CD4-positive, alpha-beta T cell treated with Interleukin-15 for 4 hours (primary cell): ENCODE measurements at places on chromosomes 2 and 18.

- no peak for DNase-seq
Observed at GRCh38 chr2:60676706-60677330, 79.2 kb upstream of the PAPOLG start.

DNA sequence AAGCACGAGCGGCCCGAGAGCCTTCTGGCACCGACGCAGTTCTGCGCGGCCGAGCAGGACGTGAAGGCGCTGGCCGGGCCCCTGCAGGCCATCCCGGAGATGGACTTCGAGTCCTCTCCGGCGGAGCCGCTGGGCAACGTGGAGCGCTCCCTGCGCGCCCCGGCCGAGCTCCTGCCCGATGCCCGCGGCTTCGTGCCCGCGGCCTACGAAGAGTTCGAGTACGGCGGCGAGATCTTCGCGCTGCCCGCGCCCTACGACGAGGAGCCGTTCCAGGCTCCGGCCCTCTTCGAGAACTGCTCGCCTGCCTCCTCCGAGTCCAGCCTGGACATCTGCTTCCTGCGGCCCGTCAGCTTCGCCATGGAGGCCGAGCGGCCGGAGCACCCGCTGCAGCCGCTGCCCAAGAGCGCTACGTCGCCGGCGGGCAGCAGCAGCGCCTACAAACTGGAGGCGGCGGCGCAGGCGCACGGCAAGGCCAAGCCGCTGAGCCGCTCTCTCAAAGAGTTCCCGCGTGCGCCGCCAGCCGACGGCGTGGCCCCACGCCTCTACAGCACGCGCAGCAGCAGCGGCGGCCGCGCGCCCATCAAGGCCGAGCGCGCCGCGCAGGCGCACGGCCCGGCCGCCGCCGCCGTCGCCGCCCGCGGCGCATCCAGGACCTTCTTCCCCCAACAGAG, 70.4 kb downstream of the ARHGEF33 start:
- peak; percentile 42 for DNase-seq

DNA sequence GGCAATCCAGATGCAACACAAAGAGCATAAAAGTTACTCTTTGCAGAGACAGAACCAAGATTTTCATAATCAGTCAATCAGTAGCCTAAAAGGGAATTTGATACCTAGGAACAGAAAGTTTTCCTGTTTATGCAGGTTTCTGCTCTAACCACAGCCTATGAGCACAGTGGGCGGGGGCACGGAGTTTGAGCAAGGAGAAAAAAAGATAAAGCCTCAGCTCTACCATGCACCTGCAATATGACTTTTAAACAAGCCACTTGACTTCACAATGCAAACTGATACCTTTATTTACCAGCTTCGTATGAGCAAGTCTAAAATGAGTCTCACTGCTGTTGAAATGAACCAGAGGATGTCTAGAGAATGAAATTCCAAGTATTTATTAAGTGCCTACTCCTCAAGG, 5.6 kb upstream of the LRATD1 start:
- no peak for DNase-seq

DNA sequence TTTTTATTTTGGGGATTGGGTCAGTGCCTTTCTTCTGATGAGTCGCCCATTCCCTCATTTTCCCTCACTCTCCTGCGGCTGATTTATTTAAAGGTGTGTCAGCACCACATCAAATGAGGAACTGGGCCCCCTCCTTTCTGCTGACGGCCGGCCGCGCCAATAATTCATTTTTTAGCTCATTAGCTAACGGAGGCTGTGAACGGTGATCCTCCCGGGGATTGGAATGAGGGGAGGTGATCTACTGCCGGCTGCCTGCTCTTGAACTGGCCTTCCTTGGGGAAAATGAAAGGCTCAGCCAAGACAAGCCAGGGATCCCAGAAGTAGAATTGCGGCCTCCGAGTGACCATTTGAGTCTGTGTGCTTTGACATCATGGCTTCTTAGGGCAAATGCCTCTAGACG, 54.2 kb downstream of the GBX2 start:
- DNase-seq: no peak

- DNase-seq: no peak
Observed at GRCh38 chr2:42853549-42854206, 61.3 kb upstream of the HAAO start.

- no peak for DNase-seq
Observed at GRCh38 chr2:3334392-3335345, 42.9 kb downstream of the EIPR1 start.

DNA sequence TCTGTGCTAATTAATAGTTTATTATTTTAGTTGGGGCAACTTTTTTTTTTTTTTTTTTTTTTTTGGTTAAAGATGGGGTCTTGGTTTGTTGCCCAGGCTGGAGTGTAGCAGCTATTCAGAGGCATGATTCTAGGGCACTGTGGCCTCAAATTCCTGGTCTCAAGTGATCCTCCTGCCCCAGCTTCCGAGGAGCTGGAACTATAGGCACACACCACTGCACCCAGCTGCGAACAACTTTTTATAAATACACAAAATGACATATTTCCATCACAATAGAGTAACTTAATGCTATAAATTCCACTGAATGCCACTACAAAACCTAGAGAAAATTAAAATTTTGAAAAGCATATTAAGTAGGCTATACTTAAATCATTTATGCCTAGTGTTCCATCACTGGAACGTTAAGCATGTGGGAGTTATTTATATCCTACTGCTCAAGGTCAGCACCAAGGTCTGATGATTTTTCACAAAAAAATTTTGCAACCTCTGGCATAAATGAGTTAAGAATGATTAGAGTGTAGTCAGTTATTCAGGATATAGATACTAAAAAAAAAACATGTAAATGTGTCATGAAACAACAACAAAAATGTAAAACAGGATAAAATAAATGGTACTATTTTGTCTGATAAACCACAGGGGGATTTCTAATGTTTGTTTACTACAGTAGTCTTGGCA, 46.8 kb downstream of the GFPT1 start:
- DNase-seq: no peak

GRCh38 chr2:136334967-136335366, 217.0 kb upstream of the CXCR4 start:
- DNase-seq: no peak

- DNase-seq: no peak
Observed at GRCh38 chr2:188628989-188629752, 337.5 kb downstream of the GULP1 start.

GRCh38 chr2:127085317-127085681, 21.7 kb downstream of the BIN1 start:
- no peak for DNase-seq

- DNase-seq: no peak
Observed at GRCh38 chr2:154452906-154453493, 245.5 kb upstream of the KCNJ3 start.

- DNase-seq: no peak
Observed at GRCh38 chr2:115807276-115807675, 1364.8 kb downstream of the DPP10 start.

DNA sequence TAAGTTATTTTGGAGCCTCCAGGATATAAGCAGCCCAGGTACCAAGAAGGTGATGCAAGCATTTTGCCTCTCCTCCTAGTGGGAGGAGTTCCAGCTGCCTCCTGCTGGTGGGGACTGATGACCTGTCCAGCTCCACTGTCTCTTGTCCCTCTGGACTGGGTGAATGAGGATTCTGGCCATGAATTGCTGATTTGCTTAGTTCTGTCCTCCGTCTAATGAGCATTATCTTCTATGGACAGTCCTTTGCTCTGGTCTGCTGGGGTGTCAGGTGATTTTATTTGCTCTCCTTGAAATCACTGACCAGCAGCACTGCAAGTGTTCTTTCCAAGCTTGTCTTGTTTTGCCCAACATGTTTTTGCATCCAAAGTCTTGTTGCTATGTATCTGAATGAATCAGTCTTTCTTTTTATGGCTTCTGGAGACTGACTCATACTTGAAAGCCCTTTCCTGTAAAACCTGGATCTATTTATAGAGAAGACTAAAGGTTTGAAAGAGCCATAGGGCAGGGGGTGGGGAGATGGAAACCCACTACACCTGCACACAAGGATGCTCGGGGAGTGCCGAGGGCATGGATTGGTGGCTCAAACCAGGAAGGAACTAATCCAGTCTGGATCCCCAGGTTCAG, 40.5 kb upstream of the EFHD1 start:
- DNase-seq: no peak

- no peak for DNase-seq
Observed at GRCh38 chr2:196441527-196441926, 198.0 kb upstream of the CCDC150 start.

DNA sequence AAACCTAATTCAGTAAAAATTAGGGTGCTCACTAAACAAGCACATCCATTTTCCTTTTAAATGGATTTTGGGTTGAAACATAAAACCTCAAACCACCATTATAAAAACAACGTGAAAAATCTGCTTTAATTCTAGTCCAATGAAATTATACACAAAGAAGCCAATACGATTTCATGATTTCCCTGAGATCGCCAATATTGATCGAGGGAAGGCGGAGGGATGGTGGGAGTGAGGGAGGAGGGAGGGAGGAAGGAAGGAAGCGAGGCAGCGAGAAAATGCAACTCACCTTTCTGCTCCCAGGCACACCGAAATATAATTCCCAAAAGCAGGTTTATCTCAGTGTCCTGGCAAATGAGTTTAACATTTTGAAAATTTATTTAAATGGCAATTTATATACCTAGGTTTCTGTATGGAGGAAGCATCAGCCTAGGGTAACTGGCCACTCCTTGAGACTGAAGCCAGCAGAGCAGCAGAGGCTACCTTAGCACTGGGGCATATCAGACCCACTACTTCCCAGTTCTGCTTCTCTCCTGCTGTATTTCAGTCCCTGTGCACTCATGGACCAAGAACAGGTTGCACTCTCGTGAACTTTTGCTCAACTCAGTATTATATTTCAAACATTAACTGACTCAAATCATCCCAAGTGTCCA, 2.3 kb upstream of the ONECUT2 start:
- DNase-seq: no peak

- no peak for DNase-seq
Observed at GRCh38 chr2:49532702-49533101, 378.4 kb upstream of the FSHR start.

- DNase-seq: peak; percentile 47
Observed at GRCh38 chr18:63319383-63320122, at the start of gene BCL2. TSS of gene BCL2 (minus strand) at chr18:63319769.

- DNase-seq: no peak
Observed at GRCh38 chr2:227454323-227454860, 17.6 kb upstream of the AGFG1 start.

GRCh38 chr2:43319541-43319940, 93.1 kb upstream of the ZFP36L2 start:
- no peak for DNase-seq

- DNase-seq: no peak
Observed at GRCh38 chr2:240954436-240955305, 43.7 kb upstream of the SNED1 start.

DNA sequence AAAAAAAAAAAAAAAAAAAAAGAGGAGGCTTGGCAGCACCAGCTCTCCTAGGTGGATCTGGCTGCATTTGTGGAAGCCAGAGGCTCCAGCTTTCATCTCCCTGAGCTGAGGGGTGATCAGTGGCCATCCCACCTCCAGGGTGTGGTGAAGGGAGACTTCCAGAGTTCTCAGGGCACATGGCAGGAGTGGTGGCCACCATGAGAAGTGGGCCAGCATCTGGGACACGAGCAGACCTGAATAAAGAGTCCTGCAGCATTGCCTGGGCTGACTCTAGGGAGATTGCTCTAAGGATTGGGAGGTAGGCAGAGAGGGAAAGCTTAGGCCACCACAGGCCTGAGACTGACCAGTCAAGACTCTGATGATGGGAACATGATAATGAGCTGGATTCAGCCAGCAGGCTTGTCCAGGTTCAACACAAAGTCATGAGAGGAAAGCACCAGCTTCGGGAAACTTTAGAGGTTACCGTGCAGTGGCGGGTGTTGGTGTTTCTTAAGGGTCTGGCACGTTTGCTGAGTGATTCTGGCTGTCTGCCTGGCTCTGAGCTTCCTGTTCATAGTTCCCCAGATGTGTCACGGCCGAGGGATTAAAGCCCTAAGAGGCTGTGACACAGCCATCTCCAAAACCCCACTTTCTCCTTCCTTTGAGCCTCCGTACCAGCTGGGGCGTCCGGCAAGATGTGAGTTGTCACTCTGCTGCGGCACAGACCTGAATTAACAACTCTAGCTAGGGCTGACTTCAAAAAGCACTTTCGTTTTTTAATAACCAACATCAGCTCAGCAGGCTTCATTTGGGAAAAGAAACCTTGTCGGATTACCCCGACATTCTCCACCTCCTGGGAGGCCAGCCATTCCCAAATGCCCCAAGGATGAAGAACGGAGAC, 38.3 kb upstream of the IL1R1 start:
- peak; percentile 45 for DNase-seq

GRCh38 chr18:75916624-75916982, 489.1 kb upstream of the SMIM21 start:
- no peak for DNase-seq

DNA sequence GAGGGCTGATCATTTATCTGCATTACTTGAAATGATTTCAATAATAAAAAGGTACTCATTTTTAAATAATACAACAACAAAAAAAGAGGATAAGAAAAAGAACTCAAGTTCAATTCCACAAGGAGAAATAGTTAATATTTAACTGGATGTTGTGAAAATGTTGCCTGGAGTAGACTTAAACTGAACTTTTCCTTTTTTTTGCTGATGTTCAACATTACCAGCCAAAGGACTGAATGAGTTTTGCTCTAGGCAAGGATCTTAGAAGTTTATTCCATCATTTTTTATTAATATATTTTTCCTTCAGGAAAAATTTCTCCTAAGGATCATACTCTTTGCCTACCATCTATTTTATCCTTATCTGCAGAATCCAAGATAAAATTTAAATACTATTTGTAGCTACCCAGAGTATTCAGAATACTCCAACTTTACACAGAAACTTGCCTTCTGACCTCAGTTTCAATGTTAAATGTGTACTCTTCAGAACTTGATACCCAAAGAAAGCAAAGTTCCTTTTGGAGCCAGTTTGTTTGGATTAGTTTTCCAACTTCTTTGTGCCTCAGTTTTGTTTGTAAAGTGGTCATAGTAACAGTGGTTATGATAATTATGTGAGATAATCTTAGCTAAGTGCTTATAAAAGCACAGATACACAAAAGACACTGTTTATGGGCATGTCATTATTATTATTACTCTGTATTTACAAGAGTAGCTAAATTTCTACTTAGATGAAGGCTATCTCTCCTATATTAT, 12.8 kb downstream of the CKAP2L start:
- DNase-seq: no peak

GRCh38 chr2:124959581-124959980, 934.5 kb downstream of the CNTNAP5 start:
- DNase-seq: no peak

GRCh38 chr2:136022396-136023146, 37.1 kb upstream of the DARS1 start:
- DNase-seq: no peak
